ENCODE measurements at places on chromosomes 6 and 20.
A peak's percentile ranks its signal among the peaks of the same experiment; 100 is the strongest.

- DNase-seq = no peak
These were observed 31.3 kb downstream of the MARCKS start for GRCh38 chr6:113888493-113888892.

DNA sequence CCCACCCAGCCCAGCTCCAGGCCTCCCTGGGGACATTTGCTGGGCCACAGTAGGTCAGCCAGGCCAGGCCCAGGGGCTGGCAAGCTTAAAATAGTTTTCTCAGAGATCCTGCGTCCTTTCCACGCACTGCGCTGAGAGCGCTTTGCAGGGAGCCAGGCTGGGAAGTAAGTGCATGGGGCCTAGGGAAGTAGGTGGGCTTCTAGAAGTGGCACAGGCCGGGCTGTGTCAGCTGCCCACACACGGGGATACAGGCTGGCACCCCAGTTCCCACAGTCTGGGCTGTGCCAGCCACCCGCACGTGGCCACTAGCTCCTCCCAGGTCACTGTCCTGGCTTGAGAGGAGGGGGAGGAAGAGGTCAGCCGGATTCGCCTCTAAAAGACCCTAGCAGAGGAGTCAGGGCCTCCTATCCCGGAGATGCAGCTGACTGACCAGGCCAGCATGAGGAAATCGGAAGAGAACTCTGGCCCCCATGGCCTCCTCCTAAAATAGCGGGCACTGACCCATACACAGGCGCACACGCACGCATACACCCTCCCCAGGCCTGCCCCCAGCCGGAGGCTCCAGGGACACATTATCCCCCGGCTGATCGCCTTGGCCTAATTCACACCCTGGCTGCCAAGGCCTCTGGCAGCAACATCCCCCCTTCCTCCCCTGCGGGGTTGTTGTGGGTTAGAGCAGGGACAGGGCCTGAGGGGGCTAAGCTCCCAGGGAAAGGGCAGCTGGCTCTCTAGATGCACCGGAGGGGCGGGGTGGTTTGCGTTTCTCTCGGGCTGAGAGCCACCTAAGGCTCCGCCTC, 5.4 kb downstream of the SLCO4A1 start:
- DNase-seq = no peak

DNA sequence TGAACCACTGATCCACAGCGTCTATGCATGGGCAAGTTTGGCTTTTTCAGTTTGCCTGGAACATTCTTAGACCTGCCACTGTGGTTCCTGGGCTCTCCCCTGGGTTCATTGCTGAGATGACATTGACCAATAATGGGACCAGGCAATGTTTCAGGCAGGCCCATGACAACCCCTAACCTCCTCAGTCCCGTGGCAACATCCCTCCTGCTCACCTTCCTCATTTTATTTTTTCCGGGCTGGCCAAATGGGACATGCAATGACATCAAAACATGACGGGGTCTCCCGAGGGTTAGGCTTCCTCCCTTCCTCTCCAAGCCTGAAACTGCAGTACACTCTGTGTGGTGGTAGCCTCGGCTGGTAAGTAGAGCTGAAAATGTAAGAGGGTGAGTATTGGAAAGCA, 234.0 kb upstream of the RREB1 start:
- DNase-seq = no peak

- no peak for DNase-seq
These were observed 539.7 kb upstream of the MARCKS start for GRCh38 chr6:113317442-113317841.

DNA sequence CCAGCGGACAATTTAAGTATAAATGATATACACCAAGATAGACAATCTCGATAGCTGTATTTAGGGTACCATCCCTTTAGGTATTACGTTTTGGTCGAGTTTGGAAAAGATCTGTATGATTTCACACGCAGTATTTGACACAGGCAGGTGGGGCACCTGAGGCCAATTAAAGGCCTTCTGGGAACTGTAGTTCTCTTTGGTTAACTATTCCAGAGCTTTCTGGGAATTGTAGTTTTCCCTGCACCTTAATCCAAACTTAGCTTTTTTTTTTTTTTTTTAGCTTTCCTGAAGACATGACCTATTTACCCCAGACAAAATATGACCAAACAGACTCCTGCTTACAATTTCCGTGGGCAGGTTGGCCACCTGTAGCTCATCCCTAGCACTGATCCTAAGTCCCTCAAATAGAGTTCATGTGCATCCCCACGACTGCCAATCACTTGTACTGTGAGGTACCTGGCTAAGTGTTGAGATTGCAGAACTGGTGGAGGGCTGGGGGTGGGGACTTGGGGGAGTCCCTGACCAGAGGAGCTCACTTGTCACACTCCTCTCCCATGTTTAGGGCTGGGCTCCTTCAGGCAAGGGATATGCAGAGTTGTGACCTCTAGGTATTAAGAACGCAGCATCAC, 999 bp upstream of the EHMT2 start:
- DNase-seq = peak; percentile 87

DNA sequence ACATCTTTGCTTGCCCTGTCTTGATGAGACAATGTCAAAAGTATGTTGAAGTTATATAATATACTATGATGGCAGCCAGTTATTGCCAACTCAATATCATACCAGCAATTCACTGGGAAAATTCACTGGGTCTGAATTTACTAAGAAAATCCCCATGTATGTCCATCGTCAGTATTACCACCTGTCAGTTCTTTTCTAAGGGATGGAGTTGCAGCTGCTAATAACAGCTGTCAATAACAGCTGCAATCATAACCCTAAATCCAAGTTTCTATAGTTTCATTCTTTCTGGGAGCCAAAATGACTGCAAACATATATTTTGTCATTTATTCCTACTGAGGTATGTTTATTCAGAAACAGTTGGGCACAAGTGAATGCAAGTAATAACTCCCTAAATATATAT, 132.6 kb upstream of the RIN2 start:
- no peak for DNase-seq

DNA sequence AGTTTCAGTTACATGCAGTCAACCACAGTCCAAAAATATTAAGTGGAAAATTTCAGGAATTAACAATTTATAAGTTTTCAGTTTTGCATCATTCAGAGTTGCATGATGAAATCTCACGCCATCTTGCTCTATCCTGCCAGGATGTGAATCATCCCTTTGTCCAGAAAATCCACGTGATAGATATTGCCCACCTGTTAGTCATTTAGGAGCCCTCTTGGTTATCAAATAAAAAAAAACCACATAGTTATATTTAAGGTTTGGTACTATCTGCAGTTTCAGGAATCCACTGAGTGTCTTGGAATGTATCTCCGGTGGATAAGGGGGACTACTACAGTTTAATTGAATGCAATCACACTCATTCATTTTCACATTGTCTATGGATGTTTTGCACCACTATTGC, 1249.0 kb upstream of the CITED2 start:
- no peak for DNase-seq

DNA sequence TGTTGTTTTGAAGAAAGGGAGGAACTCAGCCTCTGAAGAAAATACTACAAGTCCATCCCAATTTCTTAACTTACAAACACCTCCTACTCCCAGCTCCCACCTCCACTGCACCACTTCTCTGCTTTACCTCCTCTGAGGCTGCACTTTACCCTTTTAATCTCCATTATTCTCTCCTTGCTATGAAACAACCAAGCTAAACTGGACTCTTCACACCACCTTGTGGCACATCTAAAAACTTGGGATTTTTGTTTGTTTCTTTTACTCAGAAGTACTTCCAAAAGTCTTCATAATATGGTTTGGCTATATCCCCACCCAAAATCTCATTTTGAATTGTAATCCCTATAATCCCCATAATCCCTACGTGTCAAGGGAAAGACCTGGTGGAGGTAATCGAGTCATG, 142.2 kb downstream of the MOXD1 start:
- DNase-seq = peak; percentile 1

- no peak for DNase-seq
These were observed 2.5 kb upstream of the TMEM244 start for GRCh38 chr6:129863664-129864063.

GRCh38 chr6:163712981-163713380, 298.5 kb downstream of the QKI start:
- DNase-seq = no peak

GRCh38 chr6:112296122-112296521, 41.8 kb upstream of the LAMA4 start:
- peak; percentile 41 for DNase-seq

DNA sequence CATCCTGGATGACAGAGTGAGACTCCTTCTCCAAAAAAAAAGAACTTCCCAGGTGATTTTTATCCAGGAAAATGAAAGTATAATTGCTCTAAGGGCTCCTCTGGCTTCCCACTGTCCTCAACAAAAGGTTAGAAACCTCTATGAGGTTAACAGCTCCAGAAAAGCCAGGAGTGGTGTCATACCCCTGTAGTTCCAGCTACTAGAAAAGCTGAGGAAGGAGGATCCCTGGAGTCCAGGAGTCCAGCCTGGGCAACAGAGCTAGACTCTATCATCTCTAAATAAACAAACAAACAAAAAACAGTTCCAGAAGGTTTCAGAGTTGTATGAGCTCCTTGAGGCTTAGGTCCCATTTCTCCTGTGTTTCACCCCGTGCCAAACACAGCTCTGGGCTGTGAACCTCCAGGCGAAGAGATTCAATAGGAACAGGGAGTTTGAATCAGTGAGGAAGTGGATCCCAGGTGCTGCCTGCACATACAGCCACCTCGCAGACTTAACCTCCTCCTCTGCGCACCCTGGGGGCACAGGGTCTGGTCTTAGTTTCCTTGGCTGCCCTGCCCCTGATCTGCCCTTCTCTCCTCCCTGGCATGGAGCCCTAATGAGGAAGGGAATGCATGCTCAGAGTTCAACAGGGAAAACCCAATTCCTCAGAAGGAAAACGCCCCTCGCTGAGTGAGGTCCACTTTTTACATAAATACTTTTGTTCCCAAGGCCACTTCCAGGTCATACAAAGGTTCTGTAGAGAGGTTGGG, 31.0 kb downstream of the ZC3H12D start:
- DNase-seq = no peak

DNA sequence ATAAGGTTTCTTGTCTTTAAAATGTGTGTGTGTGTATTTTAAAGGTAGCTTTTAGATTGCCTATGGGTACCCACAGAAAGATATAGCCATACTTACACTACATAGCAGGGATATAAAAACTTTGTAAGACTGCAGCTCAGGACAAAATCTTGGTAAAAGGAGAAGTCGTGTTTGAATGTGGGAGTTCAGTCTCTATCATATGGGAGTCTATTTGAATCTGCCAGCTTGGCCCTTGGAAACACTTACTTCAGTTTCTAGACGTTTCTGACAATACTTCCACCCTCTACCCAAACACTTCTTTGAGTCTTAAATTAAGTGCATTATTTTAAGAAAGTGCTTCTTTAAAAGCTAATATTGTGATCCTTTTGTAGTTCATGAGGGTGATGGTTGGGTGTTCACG, 155.7 kb downstream of the CARMIL1 start:
- no peak for DNase-seq

- DNase-seq = peak; percentile 88
These were observed 20.2 kb upstream of the GJE1 start for GRCh38 chr6:142112451-142113061.

- DNase-seq = no peak
These were observed 25.1 kb upstream of the HSF2 start for GRCh38 chr6:122374307-122374706.

DNA sequence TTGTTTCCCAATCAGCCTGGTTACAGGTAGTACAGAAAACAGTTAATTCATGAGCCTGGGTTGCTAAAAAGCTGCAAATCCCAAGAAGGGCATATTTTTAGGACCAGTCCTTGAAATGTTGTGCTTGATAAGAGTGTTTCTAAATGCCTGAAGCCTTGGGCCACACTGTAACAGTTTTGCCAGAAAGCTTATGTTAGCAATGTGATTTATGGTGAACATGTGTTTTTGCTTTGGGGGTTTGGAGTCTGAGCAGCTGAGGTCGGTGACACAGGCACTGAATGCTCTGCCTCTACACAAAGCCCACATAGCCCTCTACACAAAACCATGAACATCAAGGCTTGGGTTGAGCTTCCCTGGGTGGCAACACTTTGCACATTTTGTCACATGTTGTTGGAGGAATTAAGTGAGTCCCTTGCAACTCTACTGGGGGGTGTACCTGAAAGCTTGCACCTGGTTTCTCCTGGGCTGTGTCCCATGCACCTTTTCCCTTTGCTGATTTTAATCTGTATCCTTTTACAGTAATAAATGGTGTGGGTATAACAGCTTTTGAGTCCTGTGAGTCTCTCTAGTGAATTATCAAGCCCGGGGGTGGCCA, 22.2 kb downstream of the AHI1 start:
- no peak for DNase-seq

DNA sequence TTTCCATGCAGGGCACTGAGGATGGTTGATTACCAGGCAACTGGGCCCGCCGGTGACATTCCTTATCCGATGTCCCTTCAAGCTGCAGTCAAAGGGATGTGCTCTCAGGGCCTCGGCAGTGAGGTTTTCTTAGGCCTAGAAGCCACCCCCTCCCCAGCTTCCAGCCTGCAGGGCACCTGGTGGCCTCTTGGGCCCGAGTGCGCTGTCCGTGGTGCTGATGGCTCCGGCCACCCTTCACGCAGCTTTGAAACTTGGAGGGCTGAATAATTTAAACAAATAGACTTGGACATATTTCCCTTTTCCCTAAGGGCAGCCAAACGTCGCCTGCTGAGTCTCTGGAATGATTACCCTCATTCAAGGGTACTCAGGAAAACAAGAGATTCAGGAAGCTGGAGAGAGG, 8.9 kb upstream of the MLN start:
- peak; percentile 69 for DNase-seq

GRCh38 chr6:42898891-42899361, 16.9 kb upstream of the PTCRA start:
- peak; percentile 88 for DNase-seq

GRCh38 chr6:30914854-30915590, 984 bp downstream of the VARS2 start:
- DNase-seq = peak; percentile 40

Data from hematopoietic multipotent progenitor cell treated with erythropoietin and hydrocortisone succinate and interleukin-3 and kit ligand, for 6 days (in vitro differentiated cells).